Left hindlimb (tissue), 1 donor: ENCODE measurements at places on chromosomes 5 and 9.

- DNase-seq: no peak
Measured at GRCh38 chr9:129888293-129889121, 53.2 kb downstream of the USP20 start.

DNA sequence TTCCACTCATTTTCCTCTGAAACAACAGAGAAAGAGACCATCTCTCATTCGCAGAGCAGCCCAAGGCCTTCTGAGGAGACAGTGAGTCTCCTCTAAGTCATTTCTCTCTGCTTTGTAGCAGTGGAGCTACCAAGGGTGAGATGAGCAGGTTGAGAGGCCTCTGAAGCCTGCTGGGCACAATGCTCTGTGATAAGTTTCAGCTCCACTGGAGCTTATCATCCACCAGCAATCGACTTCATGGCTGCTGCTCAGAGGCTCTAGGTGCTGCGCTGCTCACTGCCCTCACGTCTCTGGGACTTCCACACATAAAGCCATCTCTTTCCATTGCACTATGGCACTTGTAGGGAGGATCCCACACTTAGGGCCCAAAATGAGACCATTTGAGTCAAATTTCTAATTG, 96.3 kb downstream of the CMYA5 start:
- no peak for DNase-seq

- DNase-seq: no peak
Measured at GRCh38 chr5:1247811-1248210, 22.6 kb downstream of the SLC6A18 start.

DNA sequence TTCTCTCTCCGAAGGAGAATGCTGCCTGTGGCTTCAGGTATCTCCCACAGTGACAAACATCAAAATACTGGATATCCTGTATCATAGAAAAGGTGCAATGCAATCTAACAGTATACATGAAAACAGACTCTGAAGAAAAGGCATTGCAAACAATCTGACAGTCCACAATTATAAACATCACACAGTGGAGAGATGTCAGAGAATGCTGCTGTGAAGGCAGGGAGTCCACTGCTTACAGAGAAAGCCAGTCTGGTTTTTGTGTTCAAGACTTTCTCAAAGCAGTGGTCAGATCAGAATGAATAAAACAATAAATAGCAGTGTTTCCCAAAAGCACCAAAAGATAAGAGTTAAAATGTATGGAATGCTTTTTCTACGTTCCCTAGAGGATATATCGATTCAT, 28.7 kb downstream of the TTC23L start:
- no peak for DNase-seq

GRCh38 chr9:127505396-127506116, 54.2 kb downstream of the LRSAM1 start:
- no peak for DNase-seq
